CD4-positive, alpha-beta memory T cell (primary cell): ENCODE measurements at places on chromosomes 4 and X.

DNA sequence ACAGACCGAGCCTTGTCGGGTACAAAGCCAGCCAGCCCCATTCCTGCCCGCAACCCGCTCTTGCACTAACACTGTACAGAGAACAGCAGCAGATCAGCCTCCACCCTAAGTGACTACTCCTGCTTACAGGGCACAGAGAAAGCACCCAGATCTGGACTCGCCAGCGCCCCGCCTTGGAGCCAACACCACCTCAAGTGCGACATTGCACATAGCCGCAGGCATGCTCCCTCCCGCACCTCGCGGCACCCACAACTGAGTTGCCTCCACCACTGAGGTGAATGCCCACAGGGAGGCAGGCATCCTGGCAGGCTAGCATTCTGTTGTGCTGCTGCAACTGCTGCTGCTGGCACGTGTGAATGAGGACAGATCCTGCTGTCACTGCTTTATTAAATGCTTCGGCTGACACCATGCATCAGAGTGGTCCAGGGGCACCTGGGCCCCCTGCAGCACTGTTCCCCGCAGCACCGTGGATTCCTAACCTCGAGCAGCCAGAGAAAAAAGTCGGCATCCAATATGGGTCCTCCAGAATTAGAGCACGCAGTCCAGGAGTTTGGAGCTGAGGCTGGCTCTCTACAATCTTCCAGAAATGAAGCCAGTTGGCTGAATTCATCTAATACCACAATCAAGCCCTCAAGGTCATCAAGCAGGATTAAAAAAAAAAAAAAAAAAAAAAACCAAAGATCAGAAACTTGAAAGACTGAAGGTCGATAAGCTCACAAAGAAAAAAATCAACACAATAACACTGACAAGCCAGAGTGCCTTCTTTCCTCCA, 352.9 kb downstream of the GASK1B start:
- no peak for DNase-seq

GRCh38 chr4:1487761-1488160, 81.5 kb upstream of the NKX1-1 start:
- no peak for DNase-seq

- DNase-seq: peak; percentile 57
Observed at GRCh38 chrX:120244735-120245498, 5.7 kb upstream of the ZBTB33 start.

DNA sequence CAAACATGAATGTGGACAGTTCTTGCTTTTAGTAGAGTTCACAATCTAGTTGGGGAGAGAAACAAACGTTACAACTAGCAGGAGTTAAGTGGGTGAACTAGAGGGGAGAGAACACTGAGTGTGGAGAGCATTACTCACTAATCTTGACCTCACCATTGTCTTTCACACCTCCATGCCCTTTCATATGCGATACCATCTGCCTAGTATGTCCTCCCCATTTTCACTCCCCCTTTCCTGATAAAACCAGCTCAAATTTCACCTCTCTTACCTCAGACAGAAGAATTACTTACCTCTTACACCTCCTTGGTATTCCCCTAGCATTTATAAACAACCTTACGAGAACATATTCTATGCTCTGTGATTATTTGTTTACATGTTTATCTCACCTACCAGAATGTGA, 53.6 kb downstream of the LAS1L start:
- no peak for DNase-seq

- DNase-seq: no peak
Observed at GRCh38 chr4:21949073-21949457, 493 bp upstream of the KCNIP4 start.

DNA sequence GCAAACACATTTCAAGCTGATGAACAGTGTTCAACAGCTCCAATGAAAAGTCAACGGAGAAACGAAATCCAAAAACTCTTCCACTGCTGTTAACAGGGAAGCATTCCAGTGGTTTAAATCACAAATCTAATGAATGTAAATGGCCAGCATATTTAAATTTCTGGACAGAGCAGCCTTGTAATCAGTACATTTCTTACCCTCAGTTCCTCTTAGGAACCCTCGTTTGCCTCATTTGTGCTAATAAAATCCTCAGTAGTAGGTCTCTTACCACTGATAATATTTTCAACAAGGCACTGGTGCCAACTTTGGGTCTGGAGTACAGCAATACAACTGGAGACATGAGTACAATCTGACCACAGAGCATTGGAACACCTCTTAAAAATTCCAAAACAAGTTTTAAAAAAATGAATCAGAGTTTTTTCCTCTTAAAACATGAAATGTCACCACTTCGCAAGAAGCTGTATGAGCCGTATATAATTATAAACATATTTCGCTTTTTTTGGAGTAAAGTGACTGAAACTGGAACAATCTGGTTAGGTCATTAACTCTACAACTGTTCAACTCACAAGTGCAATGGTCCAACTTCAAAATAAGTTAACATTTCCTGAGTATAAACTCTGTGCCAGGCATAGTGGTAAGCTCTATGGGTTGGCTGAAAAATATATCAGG, 211.2 kb downstream of the CPEB2 start:
- no peak for DNase-seq

GRCh38 chr4:149709640-149710039, 106.0 kb downstream of the IQCM start:
- DNase-seq: no peak

DNA sequence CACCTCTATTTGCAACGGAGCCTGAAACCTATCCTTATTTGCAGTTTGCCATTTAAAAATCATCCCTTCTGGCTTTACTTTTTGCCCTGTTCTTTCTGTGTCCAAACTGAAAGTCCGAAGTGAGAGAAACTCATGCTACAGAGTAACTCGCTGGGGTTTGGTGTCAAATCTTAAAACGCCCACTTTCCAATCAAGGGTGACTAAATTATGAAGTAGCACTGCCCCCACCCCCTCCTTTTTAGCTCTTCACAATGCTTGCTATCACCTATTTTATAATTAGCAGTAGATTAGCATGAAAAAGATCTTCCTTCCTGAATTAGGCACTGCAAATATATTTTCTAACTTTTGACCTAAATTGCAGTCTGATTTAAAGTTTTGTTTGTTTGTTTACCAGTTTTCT, 52.5 kb downstream of the VGLL1 start:
- no peak for DNase-seq
